CD4-positive, alpha-beta T cell treated with Interleukin-1 beta for 1 hour (primary cell): ENCODE measurements at places on chromosomes 3 and 15.

GRCh38 chr15:91568036-91568435 is 285.5 kb upstream of the SLCO3A1 start:
- no peak for DNase-seq

GRCh38 chr3:11551036-11551435 is 92.7 kb downstream of the VGLL4 start:
- DNase-seq, result no peak

DNA sequence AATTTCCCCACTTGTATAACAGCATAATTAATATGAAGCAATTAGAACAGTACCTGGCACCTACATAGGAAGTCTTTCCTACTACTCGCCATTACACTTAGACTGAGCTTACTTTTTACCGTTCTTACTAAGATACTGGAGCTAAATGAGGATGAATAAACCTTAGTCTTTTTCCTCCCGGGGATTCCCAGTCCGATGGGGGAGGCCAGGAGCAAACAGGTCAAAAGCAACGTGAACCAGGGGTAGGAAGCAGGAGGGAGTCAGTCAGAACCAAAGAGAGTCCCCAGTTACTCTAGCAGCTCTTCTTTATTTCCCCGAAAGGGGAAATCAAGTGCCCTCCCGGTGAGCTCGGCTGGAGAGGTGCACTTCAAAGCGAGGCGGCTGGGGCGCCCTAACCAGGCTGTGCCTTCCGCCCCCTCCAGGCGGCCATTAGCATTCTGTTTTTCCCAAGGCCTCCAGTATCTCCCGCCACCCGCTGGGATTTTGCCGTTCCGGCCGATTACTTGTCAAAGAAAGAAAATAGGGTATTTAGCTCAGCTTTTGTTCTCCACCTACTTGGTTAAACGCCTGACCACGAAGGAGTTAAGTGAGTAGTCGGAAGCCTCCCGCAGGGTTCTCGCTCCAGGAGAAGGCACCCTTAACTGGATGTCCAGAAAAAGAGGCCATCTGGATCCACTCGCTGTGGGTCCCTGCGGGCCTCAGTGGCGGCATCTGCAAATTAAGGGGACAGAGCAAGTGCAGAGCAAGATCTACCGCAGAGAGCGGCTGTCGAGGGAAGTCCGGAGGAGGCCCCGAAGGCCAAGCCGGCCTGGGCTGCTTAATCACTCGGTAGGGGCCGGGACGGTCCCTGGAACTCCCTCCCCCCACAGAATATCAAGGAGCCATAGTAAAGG is 6.3 kb upstream of the EOMES start:
- DNase-seq, result no peak

DNA sequence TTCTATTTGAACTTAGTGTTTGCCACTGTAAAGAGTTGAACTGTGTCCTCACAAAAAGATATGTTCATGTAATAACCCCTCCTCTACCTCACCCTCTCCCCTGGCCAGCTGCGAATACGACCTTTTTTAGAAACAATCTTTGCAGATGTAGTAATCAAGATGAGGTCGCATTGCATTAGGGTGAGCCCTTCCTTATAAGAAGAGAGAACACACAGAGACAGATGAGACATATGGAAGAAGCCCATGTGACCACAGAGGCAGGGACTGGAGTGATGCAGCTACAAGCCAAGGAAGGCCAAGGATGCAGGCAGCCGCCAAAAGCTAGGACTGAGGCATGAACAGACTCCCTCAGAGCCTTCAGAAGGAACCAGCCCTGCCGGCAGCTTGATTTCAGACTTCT is 27.6 kb downstream of the GPR176 start:
- no peak for DNase-seq

GRCh38 chr15:79496838-79497237 is 64.7 kb downstream of the MINAR1 start:
- DNase-seq, result no peak

- DNase-seq, result no peak
Measured at GRCh38 chr3:113643583-113643982, 52.9 kb downstream of the USF3 start.

- DNase-seq, result no peak
Measured at GRCh38 chr15:85031086-85031943, 49.7 kb downstream of the PDE8A start.

DNA sequence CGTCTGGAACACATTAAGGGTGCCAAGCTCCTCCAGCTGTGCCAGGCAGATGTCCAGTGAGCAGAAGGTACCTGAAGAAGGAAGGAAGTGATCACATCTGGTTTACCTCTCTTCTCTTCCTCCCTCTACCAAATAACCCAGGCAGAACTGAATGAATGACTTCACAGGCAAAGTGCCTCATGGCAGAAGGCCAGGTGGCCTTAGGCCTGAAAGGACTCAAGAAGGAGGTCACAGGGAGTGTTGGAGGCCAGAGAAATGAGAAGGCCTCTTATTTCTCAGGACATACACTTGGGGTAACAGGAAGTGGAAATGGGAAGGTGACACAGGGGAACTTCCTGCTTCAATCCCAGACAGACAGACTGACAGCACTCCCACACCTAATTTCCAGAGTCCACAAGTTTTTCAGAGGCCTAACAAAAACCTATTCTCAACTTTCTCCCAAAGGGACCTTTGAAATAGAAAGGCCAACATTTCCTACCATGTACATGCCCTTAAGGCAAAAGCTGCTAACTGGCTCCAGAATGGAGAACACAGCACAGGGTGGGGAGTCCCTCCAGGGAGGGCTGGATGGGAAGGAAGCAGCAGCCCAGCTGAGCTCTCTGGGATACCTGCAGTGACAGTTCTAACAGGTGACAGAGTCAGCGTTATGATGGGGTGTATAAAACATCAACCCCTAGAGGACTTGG is 17.6 kb upstream of the SIN3A start:
- DNase-seq, result no peak

DNA sequence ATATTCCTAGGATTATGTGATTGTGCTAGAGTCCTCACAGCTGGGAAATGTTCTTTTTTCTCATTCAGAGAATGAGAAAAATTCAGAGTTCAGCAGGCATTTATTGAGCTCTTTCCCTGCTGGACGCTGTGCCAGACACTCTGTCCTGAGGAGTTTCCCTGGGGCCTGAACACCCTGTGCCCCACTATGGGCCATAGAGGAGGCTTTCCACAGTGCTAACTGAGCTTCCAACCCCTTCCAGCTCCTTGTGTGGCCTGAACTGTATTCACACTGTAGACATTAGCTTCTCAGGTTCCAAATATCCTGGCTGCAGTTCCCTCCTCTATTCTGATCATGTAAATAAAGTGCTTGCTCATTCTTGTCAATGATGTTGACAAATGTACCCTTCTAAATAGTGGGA is 10.0 kb downstream of the ABHD2 start:
- DNase-seq, result no peak

GRCh38 chr3:116367761-116368395 is 77.4 kb downstream of the LSAMP start:
- no peak for DNase-seq

GRCh38 chr15:43775411-43775965 is 1.3 kb downstream of the ELL3 start:
- no peak for DNase-seq

DNA sequence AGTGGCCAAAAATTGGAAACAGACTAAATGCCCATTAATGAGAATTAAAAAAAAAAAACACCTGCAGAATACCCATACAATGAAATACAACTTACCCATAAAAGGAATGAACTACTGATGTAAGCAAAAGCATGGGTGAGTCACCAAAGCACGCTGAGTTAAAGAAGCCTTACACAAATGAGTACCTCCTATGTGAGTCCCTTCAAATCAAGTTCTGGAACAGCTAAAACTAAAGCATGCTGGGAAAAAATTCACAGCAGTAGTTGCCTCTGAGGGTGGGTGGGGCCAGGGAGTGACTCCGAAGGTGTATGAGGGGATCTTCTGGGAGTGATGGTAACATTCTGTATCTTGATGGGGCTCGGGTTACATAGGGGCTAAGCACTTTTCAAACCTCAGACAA is 11.4 kb downstream of the MYO5C start:
- no peak for DNase-seq

DNA sequence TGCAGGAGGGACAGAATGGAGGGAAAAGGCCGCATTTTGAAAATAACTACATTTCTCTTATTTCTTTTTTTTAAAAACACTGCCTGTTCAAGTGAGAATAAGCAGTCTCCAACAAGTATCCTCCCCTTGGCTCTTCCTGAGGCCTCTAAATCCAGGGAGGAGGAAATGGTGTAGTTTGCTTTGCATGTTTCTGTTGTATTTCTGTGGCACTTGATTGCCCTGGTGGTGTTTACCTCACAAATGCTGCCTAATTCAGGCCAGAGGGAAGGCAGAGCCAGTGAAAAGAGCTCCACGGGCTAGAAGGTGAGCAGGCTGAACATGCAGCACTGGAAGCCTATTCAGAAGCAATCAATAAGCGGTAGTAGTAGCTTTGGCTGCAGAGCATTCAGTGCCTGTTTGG is 149.3 kb upstream of the ATP11B start:
- DNase-seq, result no peak

DNA sequence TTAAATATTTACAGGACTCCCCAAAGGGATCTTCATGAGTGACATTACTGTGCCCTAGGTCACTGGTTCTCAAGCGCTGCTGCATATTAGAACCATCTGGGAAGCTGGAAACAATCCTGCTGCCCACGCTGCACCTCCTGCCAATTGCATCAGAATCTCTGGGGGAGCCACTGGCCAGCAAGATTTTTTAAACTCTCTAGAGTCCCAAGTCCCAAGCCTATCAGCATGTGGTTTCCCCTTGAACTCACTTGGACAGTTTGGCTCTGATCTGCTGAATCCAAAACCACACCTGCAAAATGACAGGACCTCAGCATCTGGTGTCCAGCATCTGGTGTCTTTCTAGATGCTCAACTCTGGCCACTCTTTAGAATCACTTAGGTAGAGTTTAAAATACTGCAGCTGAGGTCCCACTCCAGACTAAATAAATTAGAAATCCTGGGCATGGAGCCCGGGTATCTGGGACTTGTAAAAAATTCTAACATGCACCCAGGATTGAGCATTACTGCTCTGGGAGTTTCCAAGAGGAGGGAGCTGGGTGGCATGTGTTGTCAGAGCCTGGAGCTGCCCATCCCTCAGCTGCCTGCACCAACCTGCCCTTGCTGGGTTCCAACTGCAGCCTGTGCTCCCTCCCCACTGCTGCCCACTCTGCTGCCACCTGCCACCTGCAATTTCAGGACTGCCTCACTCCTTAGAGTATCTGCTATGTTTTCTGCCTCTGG is 311.3 kb downstream of the SLC9A9 start:
- no peak for DNase-seq

DNA sequence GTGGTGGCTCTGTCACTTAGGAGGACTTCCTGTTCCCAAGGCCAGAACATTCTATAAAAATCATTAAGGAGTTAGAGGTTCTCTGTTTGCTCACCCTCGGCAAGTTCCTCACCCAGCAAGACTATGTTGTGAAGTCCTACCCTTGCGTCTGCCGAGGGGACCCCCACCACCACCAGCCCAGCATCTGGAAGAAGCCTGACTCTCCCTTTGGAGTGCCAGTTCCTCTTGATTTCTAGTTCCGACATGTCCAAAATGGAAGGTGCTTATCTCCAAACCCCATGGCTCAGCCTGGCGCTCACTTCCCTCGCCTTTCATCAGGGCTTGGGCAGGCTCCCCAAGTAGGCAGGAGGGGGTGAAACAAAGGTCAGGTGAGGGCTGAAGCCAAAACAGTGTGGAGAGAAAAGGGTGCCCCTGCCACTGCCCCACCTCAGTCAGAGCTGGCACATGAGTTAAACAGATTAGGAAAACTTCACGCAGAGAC is 41.0 kb downstream of the BHLHE40 start:
- no peak for DNase-seq

- DNase-seq, result no peak
Measured at GRCh38 chr3:155308831-155309230, 15.3 kb upstream of the STRIT1 start.

GRCh38 chr15:66193066-66193465 is 60.5 kb downstream of the MEGF11 start:
- no peak for DNase-seq

DNA sequence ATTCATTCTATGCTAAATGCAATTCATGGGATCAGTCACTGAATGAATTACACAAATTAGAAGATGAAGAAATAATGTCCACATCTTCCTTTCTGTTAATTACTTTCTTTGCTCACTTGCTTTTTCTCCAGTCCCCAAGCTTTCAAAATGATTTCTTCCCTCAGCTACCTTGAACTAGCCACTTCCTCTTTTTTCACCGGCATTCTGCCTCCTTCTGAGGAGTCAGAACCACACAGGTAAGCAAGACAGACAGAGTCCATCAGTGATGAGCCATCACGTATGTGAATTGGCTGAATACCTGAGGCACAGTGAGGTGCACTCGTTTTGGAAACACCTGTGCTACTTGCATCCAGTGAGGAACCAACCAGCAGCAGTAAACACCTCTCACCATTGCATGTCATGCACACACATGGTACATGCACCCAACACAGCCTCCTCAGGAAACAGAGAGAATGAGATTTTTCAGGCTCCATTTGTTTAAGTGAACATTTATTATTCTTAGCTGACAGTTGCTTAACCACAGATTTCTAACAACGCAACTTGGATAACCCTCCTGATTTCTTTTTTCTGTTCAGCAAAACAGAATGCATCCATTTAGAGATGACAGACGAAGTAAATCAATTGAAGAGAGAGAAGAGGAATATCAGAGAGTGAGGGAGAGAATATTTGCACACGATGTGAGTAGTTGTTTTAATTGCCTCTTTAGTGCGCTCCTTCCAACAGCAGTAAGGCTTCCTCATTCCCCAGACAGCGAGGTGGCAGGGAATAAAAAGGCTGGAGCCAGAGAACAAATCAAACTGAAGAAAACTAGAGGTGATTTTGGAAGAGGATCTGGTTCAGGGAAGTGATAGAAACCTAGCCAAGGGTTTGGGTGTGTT is 69.3 kb downstream of the ARPP21 start:
- DNase-seq, result no peak

DNA sequence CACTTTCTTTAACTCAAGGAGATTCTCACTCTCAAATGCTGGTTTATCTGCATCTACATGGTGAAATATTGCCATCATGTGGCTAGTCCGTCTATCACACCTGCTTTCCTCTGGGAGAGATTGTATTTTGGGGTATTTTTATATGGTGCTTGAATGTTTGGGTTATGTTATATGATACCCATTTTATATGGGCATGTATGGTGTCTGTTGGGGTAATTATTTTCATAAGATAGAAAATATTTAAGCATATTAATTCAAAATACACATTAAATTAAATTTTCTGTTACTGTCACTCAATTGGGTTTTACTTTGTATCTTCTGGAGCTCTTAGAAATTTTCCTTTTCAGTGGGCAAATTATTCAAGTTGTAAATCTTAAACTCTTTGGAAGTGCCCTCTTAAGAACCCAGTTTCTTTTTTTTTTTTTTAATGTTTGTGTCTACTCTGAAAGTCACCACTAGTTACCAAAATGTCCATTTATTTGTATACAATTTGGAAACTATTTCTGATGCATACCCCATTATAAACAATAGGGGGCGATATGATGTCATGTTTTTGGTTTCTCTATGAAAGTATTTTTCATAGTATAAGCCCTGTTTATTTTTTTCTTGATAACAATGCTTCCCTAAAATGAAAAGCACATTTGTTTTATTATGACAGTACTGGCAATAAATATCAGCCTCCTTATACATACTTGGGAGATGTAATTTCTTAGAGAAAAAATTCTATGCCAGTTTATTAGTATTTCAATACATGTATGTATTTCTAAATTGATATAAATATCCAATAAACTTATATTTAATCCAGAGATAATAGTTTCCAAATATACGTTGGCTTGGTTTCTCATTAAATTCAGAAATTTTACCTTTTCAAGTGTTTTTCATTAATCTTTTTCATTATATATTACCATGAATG is 36.1 kb upstream of the PLSCR5 start:
- no peak for DNase-seq

- no peak for DNase-seq
Measured at GRCh38 chr3:154228561-154229216, 95.6 kb downstream of the DHX36 start.

GRCh38 chr3:109369510-109369909 is 32.2 kb upstream of the DPPA4 start:
- no peak for DNase-seq

GRCh38 chr15:34436956-34437442 is 609 bp downstream of the GOLGA8A start:
- DNase-seq, result peak; percentile 41
